Activated CD4-positive, alpha-beta memory T cell treated with anti-CD3 and anti-CD28 coated beads for 36 hours (primary cell): ENCODE measurements at places on chromosomes 7 and 10. TPM values are rescaled to one million over a fixed set of nuclear protein-coding genes. Genes with fewer than 3 reads are reported as not detected.

ERVW-1 gene
- not detected for total RNA-seq

VWDE gene
- 3.2 TPM for total RNA-seq

HOXA2 gene
- not detected for total RNA-seq

ADAM12 gene
- 0.36 TPM for total RNA-seq

OGDHL gene
- 0.36 TPM for total RNA-seq

ECD gene
- 37.7 TPM for total RNA-seq

FRMD4A gene
- 1.7 TPM for total RNA-seq

NPFFR1 gene
- total RNA-seq, result 0.02 TPM

TAF6 gene
- 54.3 TPM for total RNA-seq

WEE2 gene
- total RNA-seq, result not detected

CALHM3 gene
- total RNA-seq, result not detected

PIK3AP1 gene
- 3.4 TPM for total RNA-seq

NPSR1 gene
- not detected for total RNA-seq

ASL gene
- total RNA-seq, result 26.2 TPM

CC2D2B gene
- total RNA-seq, result 0.15 TPM

ETV1 gene
- 0.59 TPM for total RNA-seq
